Stimulated activated CD8-positive, alpha-beta memory T cell treated with anti-CD3 and anti-CD28 coated beads, Interleukin-2, amount 100 ng/mL, for 1 hour (primary cell): ENCODE measurements at places on chromosomes 12 and 14.

GRCh38 chr14:59276235-59276634 is 87.8 kb downstream of the DAAM1 start:
- no peak for DNase-seq

GRCh38 chr14:66129224-66129623 is 356.9 kb upstream of the CCDC196 start:
- DNase-seq, result no peak

GRCh38 chr12:109461846-109462756 is 15.0 kb downstream of the KCTD10 start:
- no peak for DNase-seq

DNA sequence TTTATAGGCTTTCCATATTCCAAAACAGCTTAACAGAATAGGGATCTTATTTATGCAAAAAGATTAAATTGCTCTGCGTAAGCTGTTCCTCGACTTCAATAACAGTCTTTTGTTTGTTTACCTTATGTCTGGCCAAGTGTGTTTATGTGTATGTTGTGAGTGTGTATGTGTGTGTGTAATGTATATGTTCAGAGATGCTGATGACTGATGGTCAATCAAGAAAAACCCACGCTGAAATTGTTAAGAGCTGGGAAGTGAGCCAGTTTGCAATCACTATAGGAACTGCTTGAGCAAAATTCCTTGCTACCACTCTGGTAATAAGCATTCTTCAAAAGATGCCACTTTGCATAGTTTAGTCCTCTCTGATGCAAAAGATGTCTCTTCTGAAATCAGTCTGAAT is 59.6 kb downstream of the PRKD1 start:
- no peak for DNase-seq

- DNase-seq, result no peak
Observed at GRCh38 chr12:91178139-91178561, 4.5 kb downstream of the DCN start.

DNA sequence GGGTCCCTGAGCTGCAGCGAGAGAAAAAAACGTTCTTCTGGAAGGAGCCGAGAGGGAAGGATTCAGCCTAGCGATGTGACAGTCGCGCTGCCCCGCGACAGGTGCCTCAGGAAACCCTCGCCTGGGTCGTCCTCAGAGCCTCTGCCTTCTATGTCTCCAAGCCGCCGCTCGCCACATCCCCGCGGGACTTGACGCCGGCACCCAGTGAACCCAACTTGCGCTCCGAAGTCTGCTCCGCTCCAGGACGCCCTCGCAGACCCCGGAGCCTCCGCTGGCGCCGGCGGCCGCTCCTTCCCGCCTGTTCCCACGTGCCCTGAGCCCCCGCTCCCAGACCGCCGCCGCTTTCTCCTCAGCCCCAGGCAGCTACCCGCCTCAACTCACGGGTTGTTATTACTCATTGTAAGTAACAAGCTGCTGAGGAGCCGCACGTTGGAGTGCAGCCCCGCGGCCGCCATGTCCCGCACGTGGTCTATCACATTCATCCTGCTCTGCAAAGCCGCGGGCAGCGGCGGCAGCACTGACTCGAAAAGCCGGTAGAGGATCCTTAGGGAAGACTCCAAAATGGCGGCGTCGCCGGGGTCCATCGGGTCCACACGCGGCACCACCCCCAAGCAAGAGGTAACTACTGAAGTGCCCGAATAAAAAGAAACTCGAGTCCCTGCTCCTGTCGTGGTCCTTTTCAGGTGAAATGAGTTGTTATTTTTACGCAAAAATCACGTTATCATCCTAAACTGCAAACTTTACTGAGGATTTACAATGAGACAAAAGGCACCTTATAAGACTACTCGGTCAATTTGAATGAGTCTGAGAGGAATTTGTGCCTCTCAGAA is at the start of gene ANAPC7:
ANAPC7 (minus strand) TSS at position 563 of the 830 bp plus-strand sequence; CDS start at position 482, 81 bp downstream.
- peak; percentile 75 for DNase-seq
